ENCODE measurements at places on chromosomes 2 and 18. TPM values are rescaled to one million over a fixed set of nuclear protein-coding genes. Genes with fewer than 3 reads are reported as not detected.

The PRKRA gene
- 39.8 TPM for total RNA-seq

- H3K27me3 ChIP-seq: no peaks in the 10 kb centered on the region
- H3K27ac ChIP-seq: no peak overlapping the region
- no peaks in the 10 kb centered on the region for H3K36me3 ChIP-seq
- peak; percentile 37 for DNase-seq
- peaks cover 6% of the 10 kb centered on the region for H3K4me1 ChIP-seq
These were observed 37.7 kb downstream of the CEP192 start for GRCh38 chr18:13028869-13029268.

GRCh38 chr2:132437852-132438669 is 21.5 kb downstream of the GPR39 start:
- H3K27me3 ChIP-seq: no peaks in the 10 kb centered on the region
- no peak overlapping the region for H3K27ac ChIP-seq
- no peak overlapping the region for H3K4me3 ChIP-seq
- no peaks in the 10 kb centered on the region for H3K4me1 ChIP-seq
- no peak for DNase-seq

The SERPINB10 gene
- total RNA-seq: not detected

DNA sequence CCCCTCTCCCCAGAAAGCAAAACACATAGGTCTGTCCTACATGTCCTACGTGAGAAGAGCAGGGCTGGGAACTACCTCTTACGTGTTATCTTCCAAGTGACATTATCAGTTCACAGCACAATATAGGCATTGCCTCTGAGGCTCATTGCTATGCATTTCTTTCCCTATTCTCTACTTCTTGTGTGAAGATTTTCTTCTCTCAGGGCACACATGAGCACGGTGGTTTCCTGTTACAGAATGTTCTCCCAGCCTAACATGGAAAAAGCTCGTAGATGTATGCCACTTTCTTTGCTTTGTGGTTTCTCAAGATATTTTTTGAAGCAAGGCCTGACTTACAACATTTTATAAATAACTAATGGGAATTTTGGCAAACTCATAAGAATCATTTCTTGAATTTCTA is 19.4 kb upstream of the DSC3 start:
- H3K36me3 ChIP-seq: no peaks in the 10 kb centered on the region
- no peaks in the 10 kb centered on the region for H3K27me3 ChIP-seq
- no peak overlapping the region for H3K27ac ChIP-seq
- no peaks in the 10 kb centered on the region for H3K4me1 ChIP-seq

- DNase-seq: no peak
- H3K27me3 ChIP-seq: no peaks in the 10 kb centered on the region
- H3K4me3 ChIP-seq: no peak overlapping the region
- no peak overlapping the region for H3K27ac ChIP-seq
- H3K36me3 ChIP-seq: no peaks in the 10 kb centered on the region
These were observed 214.1 kb downstream of the C1D start for GRCh38 chr2:67848551-67849285.

The STARD7 gene
- 195 TPM for total RNA-seq

GRCh38 chr18:13026583-13027270 is 35.6 kb downstream of the CEP192 start:
- no peak for DNase-seq
- no peaks in the 10 kb centered on the region for H3K27me3 ChIP-seq
- H3K27ac ChIP-seq: no peak overlapping the region
- no peak overlapping the region for H3K4me3 ChIP-seq
- peaks cover 5% of the 10 kb centered on the region for H3K4me1 ChIP-seq

The SPDYA gene
- total RNA-seq: 0.25 TPM

The VIT gene
- 10.6 TPM for total RNA-seq

The CTNNA2 gene
- total RNA-seq: not detected

DNA sequence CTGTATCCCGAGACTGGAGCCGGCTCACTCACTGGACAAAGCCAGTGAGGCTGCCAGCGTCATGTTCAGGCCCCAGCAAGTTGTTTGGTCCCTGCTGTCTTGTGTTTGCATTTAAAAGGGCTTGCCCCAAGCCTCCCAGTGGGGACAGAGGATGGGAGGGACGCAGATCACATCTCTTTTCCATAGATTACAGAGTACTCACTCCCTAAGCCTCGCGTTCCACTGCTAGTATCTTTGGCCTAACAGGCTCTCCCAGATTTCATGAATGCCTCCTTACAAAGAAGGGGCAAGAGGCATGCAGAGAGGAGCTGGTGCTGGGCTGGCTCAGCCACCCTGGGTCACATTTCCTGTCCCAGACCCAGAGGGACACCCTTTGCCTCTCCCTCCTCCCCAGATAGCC is 59.1 kb downstream of the CMPK2 start:
- H3K4me3 ChIP-seq: no peak overlapping the region
- no peak for DNase-seq
- H3K4me1 ChIP-seq: no peaks in the 10 kb centered on the region
- H3K27me3 ChIP-seq: peaks cover 7% of the 10 kb centered on the region

The MEP1B gene
- not detected for total RNA-seq

DNA sequence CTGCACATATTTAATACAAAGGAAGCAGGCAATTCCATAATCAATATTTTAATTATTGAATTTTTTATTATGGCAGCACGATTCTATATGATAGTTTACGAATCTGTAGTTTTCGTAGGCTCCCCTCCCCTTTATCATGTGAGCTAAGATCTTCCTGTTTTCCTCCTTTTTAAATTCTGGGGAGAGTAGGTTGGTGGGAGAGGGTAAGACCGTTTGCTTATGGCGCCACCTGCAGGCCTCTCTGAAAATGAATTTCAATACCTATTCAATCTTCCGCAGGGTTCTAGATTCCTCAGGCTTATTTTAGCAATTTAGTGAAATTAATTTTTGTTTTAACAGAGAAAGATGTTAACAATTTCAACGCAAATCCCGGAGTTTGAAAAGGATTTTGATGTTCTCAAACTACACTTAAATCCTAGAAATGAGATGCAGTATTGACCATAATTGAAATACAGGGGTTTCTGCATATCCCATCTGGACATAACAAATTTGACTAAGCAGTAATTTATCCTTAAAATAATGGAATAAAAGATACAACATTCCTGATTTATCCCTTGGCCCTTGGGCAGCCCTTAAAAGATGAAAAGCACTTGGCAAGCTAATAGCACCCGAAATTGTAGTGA is 12.8 kb upstream of the GBX2 start:
- peaks cover 21% of the 10 kb centered on the region for H3K4me1 ChIP-seq
- no peak overlapping the region for H3K4me3 ChIP-seq
- H3K27ac ChIP-seq: no peak overlapping the region
- peak; percentile 54 for DNase-seq
- H3K36me3 ChIP-seq: no peaks in the 10 kb centered on the region
- H3K27me3 ChIP-seq: peaks cover 54% of the 10 kb centered on the region

GRCh38 chr2:234974501-234975385 is 22.9 kb downstream of the SH3BP4 start:
- no peak overlapping the region for H3K4me3 ChIP-seq
- no peaks in the 10 kb centered on the region for H3K27me3 ChIP-seq
- peaks cover 37% of the 10 kb centered on the region for H3K4me1 ChIP-seq
- H3K36me3 ChIP-seq: no peaks in the 10 kb centered on the region

The FOXI3 gene
- not detected for total RNA-seq

The USP37 gene
- total RNA-seq: 11.0 TPM

- no peaks in the 10 kb centered on the region for H3K36me3 ChIP-seq
- DNase-seq: no peak
- H3K4me3 ChIP-seq: no peak overlapping the region
- no peaks in the 10 kb centered on the region for H3K4me1 ChIP-seq
- H3K27me3 ChIP-seq: no peaks in the 10 kb centered on the region
- H3K27ac ChIP-seq: no peak overlapping the region
These were observed 46.1 kb upstream of the HPCAL1 start for GRCh38 chr2:10256515-10257031.

GRCh38 chr2:2746731-2747130 is 415.7 kb upstream of the MYT1L start:
- no peak overlapping the region for H3K27ac ChIP-seq
- H3K4me1 ChIP-seq: no peaks in the 10 kb centered on the region
- no peak overlapping the region for H3K4me3 ChIP-seq

- DNase-seq: no peak
- peak overlapping the region; percentile 15 for H3K27ac ChIP-seq
- peaks cover 66% of the 10 kb centered on the region for H3K4me1 ChIP-seq
- no peaks in the 10 kb centered on the region for H3K27me3 ChIP-seq
These were observed 44.9 kb downstream of the PTPN2 start for GRCh38 chr18:12839057-12839525.

DNA sequence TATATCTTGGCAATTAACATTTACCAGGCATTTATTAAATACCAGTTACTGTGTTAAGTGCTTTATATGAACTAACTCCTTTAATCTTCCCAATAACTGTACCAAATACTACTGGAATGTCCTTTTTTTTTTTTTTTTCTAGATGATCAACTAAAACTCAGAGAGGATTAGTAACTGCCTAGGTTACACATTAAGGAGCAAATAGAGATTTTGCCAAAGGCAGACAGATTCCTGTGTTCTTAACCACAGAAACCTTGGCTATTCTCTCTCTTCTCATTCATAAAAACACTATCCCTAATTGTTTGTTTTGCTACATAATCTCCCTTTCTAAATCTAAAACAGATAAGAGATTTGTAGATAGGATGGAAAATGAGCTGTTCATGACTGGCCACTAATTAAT is 13.3 kb downstream of the DHX57 start:
- no peak overlapping the region for H3K27ac ChIP-seq
- peaks cover 87% of the 10 kb centered on the region for H3K36me3 ChIP-seq
- H3K4me3 ChIP-seq: no peak overlapping the region
- H3K4me1 ChIP-seq: no peaks in the 10 kb centered on the region

DNA sequence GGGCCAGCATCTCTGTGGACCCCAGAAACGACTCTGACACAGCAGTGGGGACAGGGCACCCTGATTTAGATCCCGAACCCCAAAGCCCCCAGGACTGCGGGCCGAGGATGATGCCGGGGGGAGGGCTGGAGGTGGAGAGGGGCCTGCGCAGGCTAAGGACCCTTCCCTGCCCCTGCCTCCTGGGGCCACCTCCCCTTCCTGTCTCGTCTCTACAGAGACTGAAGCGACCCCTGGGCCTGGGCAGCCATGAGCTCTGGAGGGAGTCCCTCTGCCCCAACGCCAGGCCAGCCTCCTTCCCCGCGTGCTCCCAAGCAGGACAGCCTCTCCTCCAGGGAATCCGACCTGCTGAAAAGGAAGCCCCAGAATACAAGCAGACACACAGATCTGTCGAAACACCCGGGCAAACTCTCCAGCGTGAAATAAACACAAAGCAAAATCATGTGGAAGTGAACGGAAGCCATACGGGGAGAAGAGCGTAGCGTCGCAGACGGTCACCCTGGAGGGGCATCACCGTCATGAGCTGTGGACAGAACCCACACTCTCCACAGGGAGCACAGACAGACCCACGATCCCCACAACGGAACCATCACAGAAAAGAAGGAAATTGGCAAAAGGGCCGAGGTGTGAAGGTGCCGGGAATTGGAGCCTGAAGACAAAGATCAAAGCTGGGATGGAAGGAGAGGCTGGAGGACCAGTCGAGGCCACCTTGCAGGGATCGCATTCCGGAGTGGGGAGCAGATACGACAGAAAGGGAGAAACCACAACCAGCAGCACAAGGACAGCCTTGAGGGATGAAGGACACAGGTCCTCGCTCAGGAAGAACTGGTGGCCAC is 51.0 kb upstream of the CTDP1 start:
- H3K4me1 ChIP-seq: peaks cover 24% of the 10 kb centered on the region
- no peak for DNase-seq
- H3K27ac ChIP-seq: no peak overlapping the region
- H3K27me3 ChIP-seq: peaks cover 14% of the 10 kb centered on the region
- no peaks in the 10 kb centered on the region for H3K36me3 ChIP-seq

DNA sequence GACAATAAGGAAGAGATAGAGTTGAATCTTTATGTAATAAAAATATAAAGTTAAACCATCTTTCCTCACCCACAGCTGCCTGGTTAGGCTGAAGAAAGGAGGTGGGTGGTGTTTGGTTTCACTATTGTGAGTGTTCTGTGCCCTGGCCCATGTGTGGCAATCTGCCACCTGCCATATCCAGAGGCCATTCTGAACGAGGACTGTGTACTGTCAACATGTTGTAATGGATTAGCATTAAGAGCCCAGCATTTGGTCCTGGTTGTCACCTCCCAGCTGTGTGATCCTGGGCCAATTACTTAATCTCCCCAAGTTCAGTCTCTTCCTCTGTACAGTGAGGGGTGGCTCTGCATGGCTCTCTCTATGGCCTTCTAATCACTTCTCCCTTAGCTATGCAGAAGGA is 118.2 kb upstream of the SEC11C start:
- H3K27me3 ChIP-seq: no peaks in the 10 kb centered on the region
- DNase-seq: peak; percentile 35
- no peak overlapping the region for H3K27ac ChIP-seq

GRCh38 chr2:2739231-2739795 is 408.2 kb upstream of the MYT1L start:
- H3K27me3 ChIP-seq: peaks cover 9% of the 10 kb centered on the region
- no peak overlapping the region for H3K27ac ChIP-seq
- H3K4me3 ChIP-seq: no peak overlapping the region
- no peak for DNase-seq
- H3K4me1 ChIP-seq: no peaks in the 10 kb centered on the region
- no peaks in the 10 kb centered on the region for H3K36me3 ChIP-seq

- H3K36me3 ChIP-seq: no peaks in the 10 kb centered on the region
- H3K4me3 ChIP-seq: no peak overlapping the region
These were observed 46.4 kb upstream of the BZW1 start for GRCh38 chr2:200765139-200765951.

GRCh38 chr18:3269241-3269913 is 7.4 kb downstream of the MYL12B start:
- H3K36me3 ChIP-seq: peaks cover 20% of the 10 kb centered on the region
- no peak overlapping the region for H3K4me3 ChIP-seq
- H3K4me1 ChIP-seq: peaks cover 52% of the 10 kb centered on the region
- no peak for DNase-seq

DNA sequence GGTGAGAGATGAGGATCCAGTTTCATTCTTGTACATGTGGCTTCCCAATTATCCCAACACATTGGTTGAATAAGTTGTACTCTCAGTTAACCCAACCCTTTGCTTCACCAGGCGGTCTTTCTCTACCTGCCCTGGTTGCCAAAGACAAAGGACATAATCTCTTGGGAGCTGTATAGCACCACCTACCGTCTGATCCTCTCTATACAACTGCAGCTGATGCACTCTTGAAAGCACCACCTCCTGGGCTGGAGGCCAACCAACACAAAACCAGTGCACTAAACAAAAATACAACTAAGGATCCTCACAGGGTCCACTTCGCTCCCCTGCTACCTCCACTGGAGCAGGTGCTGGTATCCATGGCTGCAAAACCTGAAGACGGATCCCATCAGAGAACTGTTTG is 473.6 kb upstream of the NRXN1 start:
- no peaks in the 10 kb centered on the region for H3K27me3 ChIP-seq
- H3K27ac ChIP-seq: no peak overlapping the region
- DNase-seq: no peak
- H3K4me3 ChIP-seq: no peak overlapping the region

DNA sequence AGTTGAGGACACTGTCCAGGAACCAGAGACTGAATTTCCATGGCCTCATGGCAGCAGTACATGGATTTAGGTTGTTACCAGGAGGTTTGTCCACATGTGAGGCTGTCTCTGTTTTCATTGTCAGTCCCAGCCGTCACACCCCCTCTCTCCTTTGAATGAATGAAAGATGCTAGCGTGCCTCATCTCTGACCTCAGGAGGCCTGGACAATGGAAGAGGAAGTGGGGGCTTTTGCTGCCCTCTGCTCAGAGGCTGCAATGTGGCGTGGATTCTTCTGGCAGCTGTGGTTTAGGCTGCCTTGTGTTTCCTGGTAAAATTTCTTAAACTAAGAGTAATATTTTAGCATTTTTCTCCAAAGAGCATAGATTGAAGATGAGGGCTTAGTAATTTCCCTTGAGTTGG is 47.5 kb downstream of the RAB31 start:
- H3K4me3 ChIP-seq: no peak overlapping the region
- peaks cover 84% of the 10 kb centered on the region for H3K4me1 ChIP-seq
- no peak for DNase-seq
- no peaks in the 10 kb centered on the region for H3K36me3 ChIP-seq

GRCh38 chr18:69838620-69839411 is 108.9 kb downstream of the CD226 start:
- H3K4me3 ChIP-seq: no peak overlapping the region
- no peaks in the 10 kb centered on the region for H3K27me3 ChIP-seq
- no peaks in the 10 kb centered on the region for H3K36me3 ChIP-seq
- H3K4me1 ChIP-seq: no peaks in the 10 kb centered on the region
- no peak for DNase-seq

Data from heart right ventricle (tissue), 16 donors.